ENCODE measurements at places on chromosomes 5 and 9.

GRCh38 chr5:72070529-72070928 is 36.7 kb upstream of the MAP1B start:
- DNase-seq = no peak

- DNase-seq = no peak
Observed at GRCh38 chr9:89842267-89842768, 237.5 kb downstream of the GADD45G start.

- no peak for DNase-seq
Observed at GRCh38 chr9:35517131-35517530, 27.2 kb downstream of the RUSC2 start.

DNA sequence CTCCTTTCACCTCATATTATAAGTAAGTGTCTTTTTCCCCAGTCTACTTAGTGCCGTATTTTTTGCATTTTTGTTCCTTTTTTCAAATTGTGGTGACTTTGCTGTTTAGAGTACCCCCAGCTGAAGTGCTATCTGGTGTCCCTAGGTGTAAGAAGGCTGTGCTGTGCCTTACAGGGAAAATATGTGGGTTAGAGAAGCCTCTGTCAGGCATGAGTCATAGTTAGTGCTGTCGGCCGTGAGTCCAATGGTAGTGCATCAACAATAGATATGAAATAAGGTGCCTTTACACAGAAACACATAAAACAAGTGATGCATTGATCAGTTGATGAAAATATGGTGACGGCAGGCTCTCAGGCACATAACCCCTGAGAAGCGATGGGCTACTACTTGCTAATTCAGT is 20.1 kb downstream of the SYK start:
- no peak for DNase-seq

DNA sequence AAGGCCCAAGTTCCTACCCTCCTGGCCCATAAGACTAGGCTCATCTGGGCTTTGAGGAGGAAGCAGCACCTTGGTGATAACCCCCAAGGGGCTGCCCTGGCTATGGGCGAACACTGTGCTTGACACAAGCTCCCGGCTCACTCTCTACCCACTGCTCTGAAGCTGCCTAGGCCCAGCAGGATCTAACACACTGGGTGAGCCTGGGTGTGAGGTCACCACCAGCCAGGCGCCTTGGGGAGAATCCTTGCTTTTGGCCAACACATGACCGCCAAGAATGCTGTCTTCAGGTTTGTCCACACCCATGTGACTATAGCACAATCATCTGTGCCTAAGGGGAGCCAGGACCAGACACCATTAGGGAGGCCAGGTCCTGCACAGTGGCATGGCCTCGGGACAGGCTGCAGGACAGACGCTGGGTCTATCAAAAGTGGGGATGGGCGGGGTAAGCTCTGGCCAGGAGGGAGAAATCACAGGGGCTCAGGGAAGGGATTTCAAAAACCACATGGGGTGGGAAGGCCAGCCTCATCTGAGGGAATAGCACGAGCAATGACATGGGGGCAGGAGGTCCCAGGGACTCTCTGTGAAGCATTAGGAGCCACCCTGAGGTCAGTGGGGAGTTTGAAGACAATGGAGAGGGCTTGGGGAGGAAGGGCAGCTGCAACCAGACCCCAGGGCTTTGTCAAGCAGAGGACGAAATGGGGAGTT is 29.6 kb downstream of the BICD2 start:
- no peak for DNase-seq

- DNase-seq = no peak
Observed at GRCh38 chr9:112939418-112939817, 48.7 kb upstream of the SLC46A2 start.

GRCh38 chr9:124450241-124450924 is at the start of gene ADGRD2:
TSS of gene ADGRD2 (plus strand) at chr9:124450451. CDS start at chr9:124451667, 1,216 bp downstream.
- DNase-seq = no peak

DNA sequence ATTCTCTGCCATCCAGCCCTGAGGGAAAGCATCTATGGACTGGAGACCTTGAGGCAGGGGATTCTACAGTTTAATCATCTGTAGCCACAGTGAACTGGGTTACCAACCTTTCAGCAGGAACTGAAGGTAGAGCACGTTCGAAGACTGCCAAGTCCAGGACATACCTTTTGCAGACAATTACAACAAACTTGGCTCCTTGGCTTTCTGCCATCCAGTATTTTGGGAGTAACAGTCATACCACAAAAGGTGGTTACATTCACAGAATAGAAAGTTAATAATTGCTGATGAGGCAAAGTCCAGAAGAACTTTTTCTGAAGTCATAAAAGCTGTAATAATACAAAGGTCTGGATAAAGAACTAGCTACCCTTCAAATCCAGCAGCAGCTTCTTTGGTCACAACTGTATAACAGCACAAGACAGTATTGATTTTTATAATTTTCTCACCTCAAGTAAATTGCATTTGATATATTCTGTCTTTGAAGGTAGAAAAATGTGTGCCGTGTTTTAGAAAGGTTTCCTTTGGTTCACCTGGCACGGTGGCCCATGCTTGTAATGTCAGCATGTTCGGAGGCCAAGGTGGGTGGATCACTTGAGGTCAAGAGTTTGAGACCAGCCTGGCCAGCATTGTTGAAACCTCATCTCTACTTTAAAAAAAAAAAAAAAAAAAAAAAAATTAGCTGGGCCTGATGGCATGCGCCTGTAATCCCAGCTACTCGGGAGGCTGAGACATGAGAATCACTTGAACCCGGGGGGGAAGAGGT is 236.6 kb downstream of the NR3C1 start:
- DNase-seq = no peak

DNA sequence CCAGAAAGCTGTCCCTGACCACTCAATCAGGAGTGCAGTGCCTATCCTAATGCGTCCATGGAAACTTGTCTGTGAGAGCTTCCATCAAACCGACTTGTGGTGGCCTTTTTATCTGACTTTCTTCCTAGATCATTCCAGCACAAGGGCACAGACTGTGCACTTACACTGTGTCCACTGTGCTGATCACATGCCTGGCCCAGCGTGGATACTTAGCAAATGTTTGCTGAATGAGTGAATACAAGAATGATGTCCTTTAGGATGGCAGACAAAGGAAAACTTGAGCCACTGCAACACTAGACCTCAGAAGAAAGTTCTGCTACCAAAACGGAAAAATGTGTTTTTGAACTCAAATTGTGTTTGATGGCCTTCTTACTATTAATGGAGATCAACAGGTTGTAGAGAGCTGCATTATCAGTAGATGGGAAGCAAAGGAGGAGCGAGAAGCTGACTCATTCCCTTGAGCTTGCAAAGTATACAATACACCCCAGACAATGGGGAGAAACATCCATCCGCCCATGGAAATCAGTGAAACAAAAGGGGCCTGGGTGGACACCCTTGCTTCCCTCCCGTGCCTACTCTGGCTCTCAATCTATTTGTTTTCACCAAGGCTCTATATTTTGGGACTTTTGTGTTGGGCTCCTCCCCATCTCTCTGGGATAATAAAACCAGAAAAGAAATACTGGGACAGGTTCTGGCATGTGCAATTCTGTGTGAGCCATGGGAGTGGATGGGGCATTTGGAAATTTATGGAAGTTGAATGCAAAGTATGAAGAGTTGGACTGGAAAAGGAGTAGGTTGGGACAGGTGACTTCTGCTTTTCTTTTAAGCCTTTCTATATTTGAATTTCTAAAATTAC is 76.2 kb upstream of the ZFAND5 start:
- DNase-seq = no peak

GRCh38 chr9:121652021-121652837 is 795 bp downstream of the DAB2IP start:
- DNase-seq = no peak

DNA sequence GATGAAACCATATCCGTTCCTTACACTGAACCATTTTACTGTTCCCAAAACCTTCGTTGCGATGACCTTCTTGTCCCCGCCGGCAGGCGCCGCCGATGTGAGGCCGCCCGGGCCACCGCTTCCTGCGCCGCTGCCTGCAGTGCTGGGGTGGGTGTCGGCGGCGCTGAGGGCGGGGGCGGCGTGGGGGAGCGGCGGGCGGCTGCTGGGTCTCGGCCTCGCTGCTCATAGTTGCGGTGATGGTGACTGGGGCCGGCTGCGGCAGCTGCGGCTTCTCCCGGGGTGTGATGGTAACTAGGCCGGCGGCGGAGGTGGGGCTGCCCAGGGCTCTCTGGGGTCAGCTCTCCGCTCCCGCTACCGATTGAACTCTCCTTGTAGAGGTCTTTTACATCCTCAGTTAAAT is 14.1 kb upstream of the OR2S2 start:
- no peak for DNase-seq

DNA sequence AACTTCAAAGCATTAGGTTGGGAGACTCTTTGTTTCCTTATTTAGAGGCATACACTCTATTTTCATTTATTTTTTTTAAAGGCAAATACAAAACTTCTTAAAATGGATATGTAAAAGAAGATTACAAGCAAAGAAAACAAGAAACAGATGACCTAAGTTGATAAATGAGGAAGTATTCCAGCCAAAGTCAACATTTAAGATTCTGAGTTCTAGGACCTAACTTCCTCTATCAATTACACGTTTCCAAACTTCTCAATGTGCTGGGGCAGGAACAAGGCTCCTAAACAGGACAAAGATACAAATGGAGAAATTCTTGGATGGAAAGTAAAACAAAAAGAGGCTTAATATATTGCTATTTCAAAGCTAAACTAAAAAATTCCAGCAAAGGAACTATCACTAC is 89.5 kb downstream of the TLE1 start:
- no peak for DNase-seq

GRCh38 chr9:127132375-127132774 is 9.9 kb upstream of the ANGPTL2 start:
- no peak for DNase-seq

DNA sequence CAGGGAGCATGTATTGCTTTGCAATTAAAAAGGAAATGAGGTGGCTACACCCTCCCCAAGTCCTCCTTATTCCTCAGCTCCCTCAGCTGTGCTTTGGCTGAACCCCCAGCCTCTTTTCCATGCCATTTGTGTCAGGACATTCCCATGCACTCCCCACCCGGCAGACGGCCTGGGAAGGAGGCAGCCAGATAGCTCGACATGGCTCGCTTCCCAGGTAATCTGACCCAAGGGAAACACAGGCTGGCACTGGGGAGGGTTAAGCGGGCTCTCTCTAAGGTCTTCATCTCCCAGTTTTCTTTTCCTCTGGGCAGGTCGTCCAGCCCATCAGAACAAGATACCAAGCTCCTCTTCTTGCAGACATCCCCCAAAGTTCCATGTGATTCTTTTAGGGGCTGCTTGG is 31.2 kb downstream of the BTNL9 start:
- no peak for DNase-seq

GRCh38 chr5:72191404-72191803 is 84.1 kb downstream of the MAP1B start:
- no peak for DNase-seq

GRCh38 chr9:123893831-123894460 is 36.0 kb downstream of the DENND1A start:
- DNase-seq = no peak

DNA sequence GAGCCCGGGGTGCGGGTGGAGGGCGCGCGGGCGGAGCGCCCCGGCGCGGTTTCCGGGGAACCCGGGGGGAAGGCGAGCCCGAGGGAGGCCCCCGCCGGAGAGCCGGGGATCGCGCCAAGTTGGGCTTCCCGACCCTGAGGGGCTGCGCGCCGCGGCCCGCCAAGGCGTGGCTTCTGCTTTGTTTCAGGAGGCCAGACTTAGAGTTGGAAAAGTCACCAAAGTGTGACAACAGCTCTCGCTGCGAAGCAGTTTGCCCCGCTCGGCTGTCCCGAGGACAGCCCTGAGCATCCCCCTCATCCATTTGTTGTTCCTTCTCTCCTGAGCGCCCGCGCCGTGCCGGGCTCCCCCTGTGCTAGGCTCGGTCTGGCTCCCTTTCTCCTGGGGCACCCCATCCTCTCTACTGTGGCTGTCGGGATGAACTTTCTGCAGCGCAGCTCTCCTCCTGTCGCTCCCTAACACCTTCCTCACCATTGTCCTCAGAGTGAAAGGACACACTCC is 410 bp downstream of the GLIPR2 start:
- DNase-seq = no peak

DNA sequence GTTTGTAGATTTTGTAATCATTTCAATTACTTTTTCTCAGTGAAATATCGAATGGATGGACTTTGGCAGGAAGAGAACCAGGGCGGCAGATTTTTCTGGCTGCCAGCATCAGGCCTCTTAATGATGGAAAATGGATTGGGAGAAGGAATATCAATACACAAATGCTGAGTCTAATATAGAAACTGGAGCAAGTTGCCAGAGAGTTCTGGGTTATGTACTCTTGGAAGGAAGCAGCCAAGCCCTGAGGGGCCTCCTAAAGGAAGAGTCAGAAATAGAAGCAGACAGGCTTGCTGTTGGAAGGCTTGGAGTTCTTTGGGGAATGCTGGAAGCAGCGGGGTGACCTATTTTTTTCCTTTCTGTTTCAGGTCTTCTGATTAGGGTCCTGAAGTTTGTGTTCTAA is 428.6 kb downstream of the DMAC1 start:
- DNase-seq = no peak

GRCh38 chr9:103407260-103407659 is 412.1 kb downstream of the CYLC2 start:
- DNase-seq = no peak

- DNase-seq = no peak
Observed at GRCh38 chr5:56900858-56901578, 8.4 kb upstream of the SETD9 start.

DNA sequence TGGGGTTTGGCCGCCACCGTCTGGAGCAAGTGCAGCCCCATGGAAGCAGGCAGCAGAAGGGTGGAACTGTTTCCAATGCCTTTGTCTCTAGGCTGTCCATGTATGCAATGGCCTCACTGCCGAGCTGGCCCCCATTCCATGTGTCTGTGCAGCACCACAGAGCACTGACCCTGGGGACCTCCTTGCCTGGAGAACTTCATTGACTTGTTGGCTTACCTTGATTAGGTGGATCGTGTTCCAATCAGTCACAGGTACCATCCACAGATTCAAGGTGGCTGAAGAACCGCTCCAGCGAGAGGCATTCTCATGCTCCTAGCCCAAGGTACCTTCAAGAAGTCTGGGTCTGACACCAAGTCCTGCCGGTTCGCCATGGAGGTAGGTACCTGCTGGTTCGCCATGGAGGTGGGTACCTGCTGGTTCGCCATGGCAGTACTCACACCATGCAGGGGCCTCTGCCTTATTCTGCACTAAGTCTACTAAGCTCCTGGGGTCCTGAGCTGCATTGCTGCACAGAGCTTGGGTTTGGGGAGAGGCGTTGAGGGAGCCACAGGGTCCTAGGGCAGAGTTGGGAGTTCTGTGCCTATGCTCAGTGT is 358.3 kb upstream of the IRX1 start:
- no peak for DNase-seq

- no peak for DNase-seq
Observed at GRCh38 chr9:36416890-36417289, 16.8 kb upstream of the RNF38 start.

- no peak for DNase-seq
Observed at GRCh38 chr5:132665574-132666080, 7.7 kb downstream of the IL13 start.

GRCh38 chr5:77957-78804 is 13.8 kb upstream of the PLEKHG4B start:
- no peak for DNase-seq

DNA sequence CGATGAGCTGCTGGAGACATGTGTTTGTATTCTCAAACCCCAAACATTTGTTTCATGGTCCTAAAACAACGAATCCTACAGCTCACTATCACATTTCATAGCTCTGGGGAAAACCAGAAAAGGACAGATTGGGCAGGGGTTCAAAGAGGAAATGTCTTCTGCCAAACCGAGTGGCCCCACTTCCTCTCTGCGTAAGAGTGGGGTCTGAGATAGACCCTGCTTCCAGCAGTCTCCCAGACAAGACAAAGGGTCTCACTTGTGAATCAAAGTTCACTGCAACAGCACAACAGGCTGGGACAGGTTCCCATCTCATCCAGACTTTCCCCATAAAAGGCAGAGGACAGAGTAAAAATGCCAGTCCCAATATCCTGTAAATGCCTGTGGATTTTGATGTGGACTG is 276.2 kb upstream of the SLC24A2 start:
- DNase-seq = no peak

All from stimulated activated CD8-positive, alpha-beta memory T cell treated with anti-CD3 and anti-CD28 coated beads, Interleukin-7, amount 100 ng/mL, for 1 hour (primary cell).